ENCODE measurements at places on chromosomes 7 and 10.
A peak's percentile ranks its signal among the peaks of the same experiment; 100 is the strongest.

DNA sequence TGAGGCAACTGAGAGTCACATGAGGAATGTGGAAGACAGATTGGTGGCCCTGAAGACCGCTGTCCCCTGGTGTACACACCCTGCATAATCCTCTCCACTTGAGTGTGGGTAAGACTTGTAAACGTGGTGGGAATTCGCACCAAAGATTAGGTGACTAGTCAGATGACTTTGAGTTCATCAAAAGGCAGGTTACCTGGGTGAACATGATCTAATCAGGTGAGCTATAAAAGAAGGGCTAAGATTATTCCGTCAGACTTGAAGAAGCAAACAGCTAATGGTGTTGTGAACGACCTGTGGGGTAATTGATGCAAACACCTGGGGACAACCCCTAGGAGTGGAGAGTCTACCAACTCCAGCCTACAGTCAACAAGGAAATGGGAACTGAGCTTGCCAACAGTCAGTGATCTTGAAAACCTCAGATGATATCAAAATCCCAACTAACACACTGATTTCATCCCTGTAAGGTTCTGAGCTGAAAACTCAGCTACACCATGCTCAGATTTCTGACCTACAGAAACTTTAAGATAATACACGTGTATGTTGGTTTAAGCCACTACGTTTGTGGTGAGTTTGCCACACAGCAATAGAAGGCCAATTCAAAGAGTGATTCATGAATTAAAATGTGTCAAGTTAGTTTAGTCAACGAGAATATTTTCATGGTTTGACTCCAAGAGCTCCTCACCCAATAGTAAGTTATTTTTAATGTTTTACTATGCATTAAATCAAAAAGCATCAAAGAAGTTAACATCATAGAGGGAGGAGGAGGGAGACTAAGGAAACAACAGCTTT, 16.7 kb downstream of the PRTFDC1 start:
- no peak for DNase-seq

DNA sequence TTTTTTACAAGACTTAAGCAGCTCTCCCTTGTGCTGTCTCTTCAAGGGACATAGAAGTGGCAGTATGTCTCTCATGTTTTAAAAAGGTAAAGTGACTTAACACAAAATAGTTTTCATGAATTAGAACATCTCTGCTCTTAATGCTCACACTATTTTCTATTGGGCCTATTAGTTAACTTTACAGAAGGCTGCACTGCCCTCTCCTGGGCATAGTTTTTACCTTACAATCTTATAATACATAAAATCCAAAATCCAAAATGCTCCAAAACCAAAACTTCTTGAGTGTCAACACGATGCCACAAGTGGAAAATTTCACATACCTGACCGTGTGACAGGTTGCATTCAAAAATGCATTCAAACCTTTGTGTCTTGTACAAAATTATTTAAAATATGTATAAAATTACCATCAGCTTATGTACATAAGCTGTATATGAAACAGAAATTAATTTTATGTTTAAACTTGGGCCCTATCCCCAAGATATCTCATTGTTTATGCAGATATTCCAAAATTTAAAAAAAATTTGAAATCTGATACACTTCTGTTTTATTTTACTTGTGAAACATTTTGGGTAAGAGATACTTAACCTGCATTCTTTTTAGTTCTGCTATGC, 25.8 kb downstream of the TES start:
- DNase-seq, result peak; percentile 44

DNA sequence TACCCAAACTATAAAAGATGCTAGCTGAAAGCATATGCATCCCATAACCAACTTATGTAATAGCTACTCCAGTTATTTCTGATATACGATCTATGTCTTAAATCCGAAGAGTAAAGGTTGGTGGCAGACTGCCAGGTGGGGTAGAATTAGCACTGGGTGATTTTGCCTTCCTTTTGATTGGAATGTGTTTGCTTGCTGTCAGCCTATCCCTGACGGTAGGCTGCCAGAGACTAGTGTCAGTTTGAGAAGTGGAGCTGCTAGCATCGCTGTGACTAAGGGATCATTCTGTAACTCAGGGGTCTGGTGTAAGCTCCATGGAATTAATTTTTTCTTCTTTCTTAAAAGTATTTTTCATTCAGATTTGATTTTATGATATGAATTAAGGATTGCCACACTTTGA, 9.5 kb upstream of the SEM1 start:
- no peak for DNase-seq

- DNase-seq, result no peak
These were observed 490.5 kb downstream of the PTPRN2 start for GRCh38 chr7:158097106-158097452.

DNA sequence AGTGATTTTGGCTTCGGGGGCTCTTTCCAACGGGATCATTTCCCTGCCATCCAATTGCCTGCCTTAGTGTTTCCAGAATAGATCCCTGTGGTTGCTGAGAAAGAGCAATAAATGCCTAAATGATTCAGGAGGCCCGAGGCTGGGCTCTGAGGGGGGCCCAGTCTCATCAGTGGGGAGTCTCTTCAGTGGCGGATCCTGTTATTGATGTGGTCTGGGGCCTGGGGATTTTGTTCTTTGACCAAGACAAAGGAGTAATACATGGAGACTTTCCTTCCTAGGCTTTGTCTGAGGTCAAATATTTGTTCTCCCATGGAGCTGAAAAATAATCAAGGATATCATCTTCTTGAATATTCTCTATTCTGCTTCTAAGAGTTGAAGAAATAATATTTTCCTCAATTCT, 40.8 kb downstream of the TAS2R41 start:
- no peak for DNase-seq

GRCh38 chr10:93069245-93069561, 4.5 kb upstream of the CYP26A1 start:
- no peak for DNase-seq

GRCh38 chr7:42527004-42527403, 290.0 kb upstream of the GLI3 start:
- DNase-seq, result no peak

Measured in HFFc6 (cell line).